ENCODE measurements at places on chromosomes 16 and 17. TPM values are rescaled to one million over a fixed set of nuclear protein-coding genes. Genes with fewer than 3 reads are reported as not detected.
A peak's percentile ranks its signal among the peaks of the same experiment; 100 is the strongest.

DNA sequence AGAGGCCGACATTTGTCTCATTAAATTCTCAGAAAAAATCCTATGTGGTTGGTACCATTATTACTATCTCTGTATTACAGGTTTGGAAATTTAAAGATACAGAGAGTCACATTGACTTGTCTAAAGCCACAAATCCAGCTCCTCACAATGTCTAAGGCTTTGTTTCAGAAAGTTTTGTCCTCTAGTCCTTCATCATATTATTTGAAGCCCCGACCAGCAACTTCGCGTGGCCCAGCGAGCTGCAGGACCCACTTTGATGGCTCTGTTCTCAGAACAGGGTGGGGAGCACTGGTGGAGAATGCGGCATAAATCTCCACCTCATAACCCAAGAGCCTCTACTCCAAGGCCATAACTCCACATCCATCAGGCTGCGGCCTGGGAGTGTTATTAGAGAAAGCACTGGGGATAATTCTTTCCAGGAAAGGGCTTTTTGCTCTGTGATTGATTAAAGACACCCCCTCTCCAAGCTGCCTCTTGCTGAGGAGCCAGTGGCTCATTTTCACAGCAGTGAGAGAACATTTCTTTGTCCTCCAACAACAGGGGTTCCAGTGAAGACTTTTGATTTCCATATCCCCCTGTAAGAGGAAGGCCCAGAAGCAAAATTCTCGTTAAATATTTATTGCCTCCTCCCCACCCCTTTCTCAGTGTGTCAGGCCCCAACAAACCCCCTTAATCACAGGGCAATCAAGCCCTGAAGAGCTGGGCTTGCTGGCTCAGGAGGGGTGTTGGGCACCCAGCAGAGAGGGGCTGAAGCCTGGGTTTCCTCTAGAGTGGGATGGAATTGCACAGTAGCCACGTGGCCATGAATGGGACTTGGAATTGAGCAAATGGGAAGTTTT lies 113.7 kb upstream of the CDH11 start:
- no peak overlapping the region for H3K27ac ChIP-seq
- H3K4me3 ChIP-seq: no peak overlapping the region
- no peaks in the 10 kb centered on the region for H3K36me3 ChIP-seq

DNA sequence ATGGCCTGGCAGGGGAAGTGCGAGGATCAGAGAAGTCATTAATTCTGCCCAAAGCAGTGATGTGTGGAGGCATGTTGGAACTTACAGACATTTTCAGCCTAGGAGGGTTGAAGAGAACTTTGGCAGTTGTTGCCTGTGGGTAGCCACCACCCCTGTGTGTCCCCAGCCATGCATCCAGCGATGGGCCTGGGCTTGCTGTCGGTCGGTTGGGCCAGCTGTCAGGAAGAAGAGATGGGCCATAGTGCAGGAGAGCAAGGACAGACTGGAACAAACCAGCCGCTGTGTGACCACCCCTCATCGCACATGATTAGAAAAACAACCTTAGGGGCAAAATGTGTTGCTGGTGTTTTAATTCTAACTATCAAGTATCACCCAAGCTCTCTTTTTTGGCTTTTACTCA lies 173.7 kb downstream of the CNTNAP4 start:
- no peaks in the 10 kb centered on the region for H3K27me3 ChIP-seq
- DNase-seq: peak; percentile 48
- no peaks in the 10 kb centered on the region for H3K36me3 ChIP-seq
- no peak overlapping the region for H3K27ac ChIP-seq
- H3K4me1 ChIP-seq: no peaks in the 10 kb centered on the region

GRCh38 chr17:48752399-48753288 lies 24.1 kb upstream of the HOXB13 start:
- no peaks in the 10 kb centered on the region for H3K4me1 ChIP-seq
- no peak for DNase-seq
- peaks cover 91% of the 10 kb centered on the region for H3K27me3 ChIP-seq
- H3K27ac ChIP-seq: no peak overlapping the region
- H3K4me3 ChIP-seq: no peak overlapping the region

The DCAKD gene
- 27.5 TPM for polyA plus RNA-seq

The DUSP3 gene
- 126 TPM for polyA plus RNA-seq

The HOXB4 gene
- polyA plus RNA-seq: 4.4 TPM

DNA sequence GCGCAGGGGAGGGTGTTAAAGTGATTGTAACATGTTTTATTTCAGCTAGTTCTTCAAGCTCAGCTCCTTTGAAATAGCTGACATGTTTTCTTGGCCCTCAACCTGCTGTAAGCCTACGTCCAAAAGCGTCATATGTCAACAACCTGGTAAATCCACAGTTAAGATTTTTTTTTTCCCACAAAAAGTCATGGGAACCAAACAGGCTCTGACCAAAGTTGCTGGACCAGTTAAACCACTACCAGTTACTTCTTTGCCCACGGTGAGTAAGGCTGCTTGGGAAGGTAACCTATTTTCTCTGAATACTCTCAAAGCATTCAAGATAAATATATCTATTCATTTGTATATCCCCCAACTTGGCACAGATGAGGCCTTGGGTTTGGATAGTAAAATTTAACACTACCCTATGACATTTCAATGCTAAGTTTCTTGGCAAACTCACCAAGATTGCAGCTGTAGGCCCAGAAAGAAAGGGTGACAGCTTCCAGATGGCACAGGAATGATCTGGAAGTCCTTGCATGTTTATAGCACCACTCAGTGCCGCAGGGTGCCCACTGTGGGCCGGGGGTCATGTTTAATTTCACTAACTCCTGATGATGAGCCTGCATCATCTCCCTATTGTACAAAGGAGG lies 166.2 kb downstream of the XYLT1 start:
- H3K36me3 ChIP-seq: no peaks in the 10 kb centered on the region
- H3K27ac ChIP-seq: peak overlapping the region; percentile 29
- peaks cover 4% of the 10 kb centered on the region for H3K4me1 ChIP-seq
- H3K27me3 ChIP-seq: no peaks in the 10 kb centered on the region
- peak; percentile 78 for DNase-seq

- DNase-seq: no peak
- peak overlapping the region; percentile 95 for H3K27ac ChIP-seq
- H3K4me1 ChIP-seq: peaks cover 24% of the 10 kb centered on the region
- H3K27me3 ChIP-seq: no peaks in the 10 kb centered on the region
- no peak overlapping the region for H3K4me3 ChIP-seq
These were observed 10.6 kb downstream of the PEMT start for GRCh38 chr17:17580662-17581470.

The ZACN gene
- polyA plus RNA-seq: not detected

GRCh38 chr16:55779402-55780094 lies 53.3 kb downstream of the CES1 start:
- no peak for DNase-seq
- no peaks in the 10 kb centered on the region for H3K36me3 ChIP-seq
- H3K4me1 ChIP-seq: no peaks in the 10 kb centered on the region
- no peak overlapping the region for H3K27ac ChIP-seq

- no peak for DNase-seq
- H3K27me3 ChIP-seq: no peaks in the 10 kb centered on the region
- H3K4me1 ChIP-seq: peaks cover 8% of the 10 kb centered on the region
- H3K27ac ChIP-seq: no peak overlapping the region
- no peak overlapping the region for H3K4me3 ChIP-seq
These were observed 48.1 kb downstream of the MYO18A start for GRCh38 chr17:29131814-29132682.

DNA sequence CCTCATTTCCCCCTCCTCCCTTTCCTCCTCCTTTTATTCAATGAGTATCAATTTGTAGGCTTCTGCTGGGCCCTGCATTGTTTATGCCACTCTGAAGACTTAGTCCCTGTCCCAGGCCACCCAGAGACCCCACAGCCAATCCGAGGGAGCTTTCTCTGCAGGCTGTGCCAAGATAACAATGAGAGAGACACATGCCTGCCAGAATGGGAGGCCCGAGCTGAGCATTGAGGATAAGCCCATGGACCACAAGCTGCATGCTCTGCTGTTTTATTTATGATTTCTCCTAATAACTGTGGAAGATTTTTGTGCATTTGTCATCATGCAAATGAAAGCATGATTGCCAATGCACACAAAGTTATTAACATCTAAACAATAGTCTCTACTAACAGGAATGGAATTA lies 3.0 kb downstream of the RCVRN start:
- H3K27ac ChIP-seq: no peak overlapping the region
- no peak overlapping the region for H3K4me3 ChIP-seq
- no peaks in the 10 kb centered on the region for H3K36me3 ChIP-seq
- no peaks in the 10 kb centered on the region for H3K4me1 ChIP-seq

- H3K4me3 ChIP-seq: no peak overlapping the region
- H3K36me3 ChIP-seq: no peaks in the 10 kb centered on the region
- H3K4me1 ChIP-seq: peaks cover 4% of the 10 kb centered on the region
- peak; percentile 78 for DNase-seq
- no peak overlapping the region for H3K27ac ChIP-seq
These were observed 12.0 kb downstream of the CORO7 start for GRCh38 chr16:4404247-4404966.

The LRRC37A gene
- 0.52 TPM for polyA plus RNA-seq

- no peak overlapping the region for H3K4me3 ChIP-seq
- no peaks in the 10 kb centered on the region for H3K27me3 ChIP-seq
- H3K4me1 ChIP-seq: peaks cover 2% of the 10 kb centered on the region
- no peak for DNase-seq
- peaks cover 22% of the 10 kb centered on the region for H3K36me3 ChIP-seq
- peak overlapping the region; percentile 28 for H3K27ac ChIP-seq
These were observed 68.5 kb downstream of the YPEL2 start for GRCh38 chr17:59399914-59400313.

DNA sequence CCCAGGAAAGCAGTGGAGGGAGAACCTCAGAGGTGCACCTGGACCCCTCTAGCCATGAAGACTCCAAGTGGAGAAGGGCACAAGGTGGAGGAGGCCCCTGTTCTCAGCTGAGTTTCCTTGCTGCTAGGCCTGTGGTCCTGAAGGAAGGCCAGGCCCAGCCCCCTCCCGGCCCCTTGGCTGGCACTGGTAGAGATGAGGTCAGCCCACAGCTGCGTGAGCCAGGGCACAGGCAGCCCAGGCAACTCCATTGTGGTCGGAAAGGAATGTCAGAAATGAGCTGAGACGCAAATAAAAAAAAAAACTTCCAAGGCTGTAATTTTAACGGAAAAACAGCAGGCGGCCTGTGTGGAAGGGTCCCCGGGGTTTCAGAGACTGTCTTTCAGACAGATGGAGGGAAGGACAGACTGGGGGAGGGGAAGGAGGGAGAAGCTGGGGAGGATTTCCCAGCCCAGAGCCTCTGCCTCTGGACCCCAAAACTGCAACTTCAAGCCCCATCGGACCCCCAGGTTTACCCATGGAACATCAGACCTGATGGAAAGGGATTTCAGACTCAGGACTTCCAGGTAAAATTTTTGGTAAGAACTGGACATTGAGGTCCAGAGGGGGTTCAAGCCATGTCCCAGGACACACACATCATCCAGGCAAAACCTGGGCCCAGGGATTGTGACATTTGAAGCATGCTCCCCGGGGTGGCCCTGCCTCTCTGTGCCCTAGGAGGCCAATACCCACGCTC lies 25.6 kb upstream of the MRPS23 start:
- peaks cover 40% of the 10 kb centered on the region for H3K4me1 ChIP-seq
- H3K4me3 ChIP-seq: peak overlapping the region; percentile 1

- no peaks in the 10 kb centered on the region for H3K4me1 ChIP-seq
- DNase-seq: no peak
- no peak overlapping the region for H3K27ac ChIP-seq
These were observed 34.6 kb downstream of the ATP6V0A1 start for GRCh38 chr17:42493319-42493718.

DNA sequence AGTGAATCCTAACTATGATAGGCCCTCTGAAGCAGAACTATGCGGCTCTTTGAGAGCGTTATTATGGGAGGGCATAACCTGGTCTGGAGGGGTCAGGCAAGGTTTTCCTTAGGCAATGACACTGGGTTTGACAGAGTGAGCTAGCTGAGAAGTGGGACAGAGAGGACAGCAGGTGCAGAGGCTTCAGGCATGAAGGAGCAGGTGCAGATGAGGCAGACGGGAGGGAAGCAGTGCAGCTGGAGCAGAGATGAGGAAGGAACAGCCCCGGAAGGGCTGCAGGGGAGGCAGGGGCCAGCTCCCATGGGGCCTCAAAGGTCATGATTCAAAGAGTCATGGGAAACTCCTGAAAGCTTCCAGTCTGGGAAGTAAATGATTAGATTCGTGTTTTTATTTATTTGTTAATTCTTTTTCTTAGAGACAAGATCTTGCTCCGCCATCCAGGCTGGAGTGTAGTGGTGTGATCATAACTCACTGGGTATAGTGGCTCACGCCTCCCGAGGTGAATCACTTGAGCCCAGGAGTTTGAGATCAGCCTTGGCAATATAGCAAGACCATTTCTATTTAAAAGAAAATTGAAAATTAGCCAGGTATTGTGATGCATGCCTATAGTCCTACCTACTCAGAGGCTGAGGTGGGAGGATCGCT lies 5.4 kb downstream of the MARCHF10 start:
- H3K4me3 ChIP-seq: no peak overlapping the region
- H3K27ac ChIP-seq: no peak overlapping the region
- no peaks in the 10 kb centered on the region for H3K36me3 ChIP-seq
- H3K4me1 ChIP-seq: no peaks in the 10 kb centered on the region

The LRRC59 gene
- 37.0 TPM for polyA plus RNA-seq

DNA sequence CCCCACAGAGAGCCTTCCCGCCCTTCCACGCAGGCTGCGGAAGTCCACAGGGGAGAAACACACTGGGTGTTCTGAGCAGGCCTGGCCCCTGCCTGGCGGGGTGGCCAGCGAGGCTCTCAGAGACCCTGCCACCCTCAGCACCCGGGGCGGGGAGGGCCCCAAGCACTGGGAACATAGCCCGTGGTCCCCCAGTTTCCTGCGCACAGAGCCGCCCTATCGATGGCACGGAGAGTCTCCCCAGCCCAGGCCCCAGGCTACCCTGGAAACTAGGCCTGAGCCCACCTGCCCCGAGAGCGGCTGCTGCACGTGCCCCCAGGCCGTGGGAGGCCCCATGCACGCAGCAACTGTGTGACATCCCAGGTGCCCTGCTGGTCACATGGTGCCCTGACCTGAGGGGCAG lies 10.2 kb upstream of the CCDC154 start:
- no peak for DNase-seq
- H3K4me1 ChIP-seq: no peaks in the 10 kb centered on the region
- no peak overlapping the region for H3K4me3 ChIP-seq
- H3K27ac ChIP-seq: no peak overlapping the region
- H3K36me3 ChIP-seq: peaks cover 12% of the 10 kb centered on the region
- H3K27me3 ChIP-seq: no peaks in the 10 kb centered on the region

The TAC4 gene
- polyA plus RNA-seq: not detected

DNA sequence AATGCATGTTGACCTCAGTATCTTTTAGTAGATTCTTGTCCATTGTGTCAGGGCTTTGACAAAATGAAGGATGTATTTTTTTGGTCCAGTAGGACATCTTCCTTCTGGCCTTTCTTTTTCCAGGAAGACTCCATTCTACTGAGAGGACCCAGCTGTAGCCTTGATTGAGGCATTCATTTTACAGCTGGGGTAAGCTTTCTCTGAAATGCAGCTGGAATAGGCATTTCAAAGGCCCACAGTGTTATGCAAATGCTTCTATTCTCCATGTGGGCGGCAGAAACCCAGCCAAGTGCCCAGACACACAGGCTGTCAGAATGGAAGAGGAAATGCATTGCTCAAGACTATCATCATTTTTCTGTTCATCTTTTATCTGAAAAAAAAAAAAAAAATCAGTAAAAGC lies 629.0 kb upstream of the CDH8 start:
- DNase-seq: peak; percentile 19
- no peak overlapping the region for H3K27ac ChIP-seq
- no peaks in the 10 kb centered on the region for H3K27me3 ChIP-seq
- H3K4me3 ChIP-seq: no peak overlapping the region
